ENCODE measurements at places on chromosomes 12 and 14.

DNA sequence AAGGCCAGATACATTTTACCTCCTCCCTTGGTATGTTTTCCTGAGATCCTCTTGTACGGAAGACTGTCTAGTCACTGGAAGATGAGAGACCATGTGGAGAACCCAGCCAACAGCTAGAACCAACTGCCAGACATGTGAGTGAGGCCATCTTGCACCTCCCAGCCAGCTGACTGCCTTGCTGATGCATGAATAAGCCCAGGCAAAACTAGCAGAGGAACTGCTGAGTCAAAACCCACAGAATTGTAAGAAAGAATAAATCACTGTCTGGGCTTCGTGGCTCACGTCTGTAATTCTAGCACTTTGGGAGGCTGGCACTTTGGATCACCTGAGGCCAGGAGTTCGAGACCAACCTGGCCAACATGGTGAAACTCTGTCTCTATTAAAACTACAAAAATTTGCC, 160.0 kb downstream of the TPH2 start:
- no peak for DNase-seq

DNA sequence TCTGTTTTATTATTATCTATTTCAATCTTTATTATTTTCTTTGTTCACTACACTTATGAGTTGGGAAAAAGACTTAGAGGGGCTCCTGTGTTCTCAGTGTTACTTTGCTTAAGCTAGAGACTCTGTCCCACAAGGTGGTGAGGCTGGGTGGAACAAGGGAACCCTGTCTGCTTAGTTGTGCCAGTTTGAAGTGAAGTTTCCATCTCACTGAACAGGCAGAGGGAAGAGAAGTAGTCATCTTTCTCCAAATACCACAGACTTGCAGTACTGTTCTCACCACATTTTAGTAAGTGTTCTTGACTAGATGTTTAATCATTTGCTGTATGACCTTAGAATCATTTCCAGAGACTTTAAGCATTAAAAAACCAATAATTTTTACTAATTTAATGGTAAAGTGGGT, 195.7 kb upstream of the NEDD1 start:
- DNase-seq: no peak

DNA sequence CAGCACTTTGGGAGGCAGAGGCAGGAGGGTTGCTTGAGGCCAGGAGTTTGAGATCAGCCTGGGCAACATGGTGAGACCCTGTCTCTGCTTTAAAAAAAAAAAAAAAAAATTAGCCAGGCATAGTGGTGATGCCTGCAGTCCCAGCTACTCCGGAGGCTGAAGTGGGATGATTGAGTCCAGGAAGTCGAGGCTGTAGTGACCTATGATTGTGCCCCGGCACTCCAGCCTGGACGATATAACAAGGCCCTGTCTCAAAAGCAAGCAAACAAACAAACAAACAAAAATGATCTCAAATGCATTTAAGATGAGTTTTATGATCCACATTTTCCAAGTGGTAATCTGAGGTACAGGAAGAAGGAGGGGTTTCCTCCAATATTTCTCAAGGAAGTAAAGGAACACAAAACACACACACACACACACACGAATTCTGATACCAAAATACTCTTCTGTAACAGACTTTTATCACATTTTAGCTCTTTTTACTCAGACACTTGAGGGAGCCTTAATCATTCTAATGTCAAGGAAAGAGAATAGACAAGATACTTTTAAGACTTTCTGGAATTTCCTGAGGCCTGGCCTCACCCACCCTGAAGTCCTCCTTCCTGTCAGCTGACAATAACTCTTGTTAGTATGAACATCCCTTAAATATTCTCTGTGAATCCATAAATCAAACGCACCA, 44.4 kb upstream of the CERS5 start:
- DNase-seq: no peak

GRCh38 chr14:90750191-90750590, 66.0 kb downstream of the TTC7B start:
- DNase-seq: no peak

DNA sequence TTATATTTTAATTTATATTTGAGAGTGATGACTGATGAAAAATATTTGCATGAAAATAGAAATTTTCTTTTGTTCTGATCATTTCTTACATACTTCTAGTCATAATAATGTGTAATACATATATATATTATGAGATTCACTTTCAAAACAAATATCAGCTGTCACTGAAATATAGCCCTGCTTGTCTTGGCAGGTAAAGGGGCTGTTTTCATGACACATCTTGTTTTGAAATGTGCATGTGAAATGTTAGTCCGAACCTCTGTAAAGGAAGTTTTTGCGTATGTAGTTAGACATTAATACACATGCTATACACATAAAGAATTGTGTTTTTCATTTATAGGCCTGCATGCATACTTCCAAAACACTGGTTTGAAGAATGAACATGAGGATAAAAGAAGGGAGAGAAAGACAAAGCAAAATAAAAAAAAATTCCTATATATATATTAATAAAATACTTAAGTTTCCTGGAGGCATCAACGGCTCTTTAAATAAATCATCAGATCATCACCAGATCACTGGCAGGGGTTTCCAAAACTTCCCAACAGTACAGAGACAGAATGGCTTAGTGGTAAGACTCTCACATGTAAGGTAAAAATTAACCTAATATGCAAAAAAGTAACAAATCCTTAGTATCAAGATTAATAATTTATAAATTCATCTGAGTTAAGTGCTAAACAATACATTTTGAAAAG, 60.1 kb downstream of the SEL1L start:
- no peak for DNase-seq

GRCh38 chr14:94004015-94004414, 6.9 kb downstream of the CCDC197 start:
- no peak for DNase-seq

- DNase-seq: no peak
Measured at GRCh38 chr12:2960996-2961616, 1.9 kb downstream of the TEAD4 start.

DNA sequence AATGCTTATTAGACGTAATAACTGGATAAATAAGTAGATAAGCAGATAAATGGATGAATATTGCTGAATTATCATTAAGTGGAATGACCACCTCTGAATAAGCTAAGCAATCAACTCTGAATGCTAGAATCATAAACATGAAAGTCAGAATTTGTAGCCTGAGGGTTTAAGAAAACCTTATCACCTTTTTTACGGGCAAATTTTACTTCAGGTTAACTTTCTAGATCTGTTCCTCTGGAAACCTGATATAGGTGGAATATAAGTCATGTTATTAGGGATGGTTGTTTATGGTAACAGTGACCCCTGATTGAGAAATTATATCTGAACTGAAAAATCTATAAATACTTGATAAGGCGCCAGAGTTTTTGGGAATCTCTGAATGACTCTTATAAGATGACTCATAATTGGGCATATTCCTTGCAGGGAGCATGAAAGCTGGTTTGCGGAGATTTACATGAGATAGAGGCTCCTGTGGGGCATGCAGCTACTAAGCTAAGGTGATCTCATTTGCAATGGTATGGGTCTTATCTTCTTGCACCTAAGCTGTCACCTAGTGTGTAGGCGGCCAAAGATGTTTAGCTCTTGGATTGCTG, 12.1 kb downstream of the SPX start:
- no peak for DNase-seq

Measured in GM12878 (cell line).